Heart left ventricle (tissue), 16 donors: ENCODE measurements at places on chromosomes 11 and 22. TPM values are rescaled to one million over a fixed set of nuclear protein-coding genes. Genes with fewer than 3 reads are reported as not detected.

The CD248 gene
- 6.5 TPM for total RNA-seq

The VPS37C gene
- total RNA-seq: 17.1 TPM

The SLC22A9 gene
- total RNA-seq: not detected

The SCUBE1 gene
- 0.19 TPM for total RNA-seq

The OR52E8 gene
- total RNA-seq: not detected

The OR51E2 gene
- not detected for total RNA-seq

The GGT5 gene
- 6.1 TPM for total RNA-seq

The SLC16A8 gene
- not detected for total RNA-seq

The KBTBD4 gene
- 15.0 TPM for total RNA-seq

The TRPM5 gene
- total RNA-seq: not detected

The ZP1 gene
- total RNA-seq: not detected

The YPEL4 gene
- total RNA-seq: 0.55 TPM

The PDE2A gene
- 24.1 TPM for total RNA-seq

The GP1BB gene
- total RNA-seq: not detected

The OR8A1 gene
- not detected for total RNA-seq

GRCh38 chr11:107076832-107077231, 58.6 kb upstream of the GUCY1A2 start:
- no peaks in the 10 kb centered on the region for H3K36me3 ChIP-seq
- H3K4me3 ChIP-seq: no peak overlapping the region
- DNase-seq: no peak
- no peaks in the 10 kb centered on the region for H3K27me3 ChIP-seq
- H3K27ac ChIP-seq: no peak overlapping the region

- no peaks in the 10 kb centered on the region for H3K27me3 ChIP-seq
- H3K4me1 ChIP-seq: no peaks in the 10 kb centered on the region
- DNase-seq: no peak
- H3K27ac ChIP-seq: no peak overlapping the region
Observed at GRCh38 chr22:19466126-19466716, 12.8 kb downstream of the UFD1 start.

DNA sequence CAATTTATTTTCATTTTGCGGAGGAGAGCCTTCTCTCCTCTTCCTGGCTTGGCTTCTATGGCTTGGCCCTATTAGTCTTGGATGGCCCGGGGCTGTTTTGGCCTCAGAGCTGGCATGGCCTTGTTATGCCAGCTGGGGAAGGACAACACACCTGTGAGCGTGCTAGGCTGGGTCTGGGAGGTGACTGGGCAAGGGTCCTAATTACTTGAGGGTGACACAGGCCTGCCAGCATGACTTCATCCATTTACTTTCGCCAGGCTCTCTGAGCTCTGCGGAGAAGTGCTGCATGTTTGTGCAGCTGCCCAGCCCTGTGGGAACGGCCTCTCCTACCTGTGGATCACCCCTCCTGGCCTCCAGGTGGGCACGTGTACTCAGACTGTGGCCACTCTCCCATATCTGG, 153.6 kb downstream of the SNX19 start:
- H3K27ac ChIP-seq: no peak overlapping the region
- DNase-seq: no peak
- H3K27me3 ChIP-seq: no peaks in the 10 kb centered on the region

- H3K36me3 ChIP-seq: no peaks in the 10 kb centered on the region
- H3K27ac ChIP-seq: no peak overlapping the region
- no peaks in the 10 kb centered on the region for H3K4me1 ChIP-seq
Observed at GRCh38 chr11:90593099-90593498, 370.2 kb upstream of the CHORDC1 start.

GRCh38 chr11:113529606-113530005, 54.4 kb upstream of the DRD2 start:
- peaks cover 5% of the 10 kb centered on the region for H3K27me3 ChIP-seq
- no peak for DNase-seq
- no peak overlapping the region for H3K27ac ChIP-seq

DNA sequence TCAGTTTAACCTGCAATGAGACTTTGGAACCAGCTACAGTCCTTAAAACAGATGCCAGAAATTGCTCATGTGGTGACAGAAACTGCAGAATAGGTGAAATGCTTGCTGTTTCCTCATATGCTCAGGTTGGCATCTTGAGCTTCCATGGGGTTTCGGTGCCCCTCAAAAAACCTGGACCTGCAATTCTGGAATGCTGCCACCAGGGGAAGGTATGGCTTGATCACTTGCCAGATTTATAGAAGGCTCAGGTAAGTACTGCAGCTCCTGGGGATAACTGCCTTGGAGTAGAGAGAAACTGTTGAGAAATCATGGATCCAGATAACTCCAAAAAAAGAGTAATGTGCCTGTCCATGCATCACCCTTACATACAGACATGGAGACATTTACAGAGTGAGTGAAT, 113.0 kb downstream of the CTTN start:
- H3K27ac ChIP-seq: no peak overlapping the region
- no peaks in the 10 kb centered on the region for H3K27me3 ChIP-seq
- H3K4me1 ChIP-seq: no peaks in the 10 kb centered on the region
- DNase-seq: no peak
- no peak overlapping the region for H3K4me3 ChIP-seq

- H3K27me3 ChIP-seq: no peaks in the 10 kb centered on the region
- H3K4me3 ChIP-seq: no peak overlapping the region
- no peak for DNase-seq
- H3K27ac ChIP-seq: no peak overlapping the region
- no peaks in the 10 kb centered on the region for H3K36me3 ChIP-seq
Observed at GRCh38 chr22:49869845-49870712, 16.4 kb downstream of the ZBED4 start.

- H3K4me1 ChIP-seq: peaks cover 78% of the 10 kb centered on the region
- DNase-seq: no peak
- no peaks in the 10 kb centered on the region for H3K27me3 ChIP-seq
- H3K36me3 ChIP-seq: no peaks in the 10 kb centered on the region
- no peak overlapping the region for H3K27ac ChIP-seq
Observed at GRCh38 chr11:11860103-11860979, 18.6 kb downstream of the USP47 start.

DNA sequence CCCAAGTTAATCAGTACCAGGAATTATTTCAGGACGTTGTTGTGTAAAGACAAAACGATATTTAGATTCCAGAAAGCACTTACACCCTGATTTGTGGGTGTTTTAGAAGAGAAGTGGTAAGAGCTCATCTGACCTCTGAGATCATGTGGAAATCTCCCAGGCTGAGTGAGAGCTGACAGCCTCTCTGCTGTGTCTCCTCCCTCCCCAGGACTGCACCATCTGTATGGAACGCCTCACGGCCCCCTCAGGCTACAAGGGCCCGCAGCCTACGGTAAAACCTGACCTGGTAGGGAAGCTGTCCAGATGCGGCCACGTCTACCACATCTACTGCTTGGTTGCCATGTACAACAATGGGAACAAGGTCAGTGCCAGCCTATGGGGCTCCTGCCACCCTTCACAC, 20.0 kb downstream of the DTX4 start:
- H3K36me3 ChIP-seq: peaks cover 9% of the 10 kb centered on the region
- no peak overlapping the region for H3K27ac ChIP-seq
- no peaks in the 10 kb centered on the region for H3K4me1 ChIP-seq

- DNase-seq: no peak
- H3K27ac ChIP-seq: no peak overlapping the region
- H3K36me3 ChIP-seq: no peaks in the 10 kb centered on the region
- no peaks in the 10 kb centered on the region for H3K4me1 ChIP-seq
- H3K4me3 ChIP-seq: no peak overlapping the region
Observed at GRCh38 chr11:124082371-124082770, 32.9 kb upstream of the VWA5A start.

DNA sequence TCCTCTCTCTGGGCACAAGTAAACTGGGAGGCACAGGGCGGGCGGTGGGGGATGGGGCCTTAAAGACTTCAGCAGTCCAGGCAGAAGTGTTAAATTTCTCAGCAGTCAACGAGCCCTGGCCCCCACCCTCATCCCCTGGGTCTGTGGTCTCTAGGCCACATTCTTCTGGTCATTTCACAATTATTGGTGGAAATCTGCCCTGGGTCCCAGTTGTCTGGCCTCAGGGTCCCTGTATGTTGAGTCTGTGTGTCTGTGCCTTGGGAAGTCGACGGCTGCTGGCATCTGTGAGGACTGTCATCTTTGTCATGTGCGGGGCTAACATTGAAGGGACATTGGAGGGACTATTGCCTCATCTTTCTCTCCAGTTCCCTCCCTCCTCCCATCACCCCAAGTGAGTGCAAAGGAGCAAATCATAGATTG, 1.7 kb downstream of the TSPAN18 start:
- peak overlapping the region; percentile 88 for H3K4me3 ChIP-seq
- no peaks in the 10 kb centered on the region for H3K27me3 ChIP-seq
- H3K27ac ChIP-seq: peak overlapping the region; percentile 79
- H3K36me3 ChIP-seq: no peaks in the 10 kb centered on the region

- H3K27me3 ChIP-seq: no peaks in the 10 kb centered on the region
- H3K27ac ChIP-seq: no peak overlapping the region
- no peaks in the 10 kb centered on the region for H3K36me3 ChIP-seq
- DNase-seq: no peak
- H3K4me3 ChIP-seq: no peak overlapping the region
Observed at GRCh38 chr11:104175769-104176168, 11.8 kb upstream of the PDGFD start.

DNA sequence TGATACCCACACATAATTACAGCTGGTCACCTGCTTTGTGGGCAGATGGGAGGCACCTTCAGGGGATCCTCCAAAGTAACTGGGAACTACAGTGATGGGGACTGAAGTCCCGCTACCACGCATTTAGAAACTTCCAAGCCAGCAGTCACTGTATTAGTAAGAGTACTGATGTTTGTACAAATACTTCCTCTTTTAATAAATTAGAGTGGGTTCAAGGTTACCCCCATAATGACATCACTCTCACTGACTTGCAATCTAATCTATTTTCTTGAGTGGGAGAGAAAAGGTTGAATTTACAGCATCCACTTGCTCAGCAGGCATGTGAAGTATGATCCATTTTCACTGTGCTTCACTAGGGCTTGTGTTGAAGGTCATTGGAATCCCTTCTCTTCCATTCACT, 72.1 kb upstream of the TIMP3 start:
- H3K4me3 ChIP-seq: no peak overlapping the region
- no peaks in the 10 kb centered on the region for H3K4me1 ChIP-seq
- no peak for DNase-seq
- H3K27me3 ChIP-seq: no peaks in the 10 kb centered on the region

- no peak overlapping the region for H3K4me3 ChIP-seq
- DNase-seq: no peak
- peaks cover 63% of the 10 kb centered on the region for H3K27me3 ChIP-seq
- peaks cover 8% of the 10 kb centered on the region for H3K4me1 ChIP-seq
- no peak overlapping the region for H3K27ac ChIP-seq
Observed at GRCh38 chr11:20671856-20672546, 2.6 kb downstream of the NELL1 start.

DNA sequence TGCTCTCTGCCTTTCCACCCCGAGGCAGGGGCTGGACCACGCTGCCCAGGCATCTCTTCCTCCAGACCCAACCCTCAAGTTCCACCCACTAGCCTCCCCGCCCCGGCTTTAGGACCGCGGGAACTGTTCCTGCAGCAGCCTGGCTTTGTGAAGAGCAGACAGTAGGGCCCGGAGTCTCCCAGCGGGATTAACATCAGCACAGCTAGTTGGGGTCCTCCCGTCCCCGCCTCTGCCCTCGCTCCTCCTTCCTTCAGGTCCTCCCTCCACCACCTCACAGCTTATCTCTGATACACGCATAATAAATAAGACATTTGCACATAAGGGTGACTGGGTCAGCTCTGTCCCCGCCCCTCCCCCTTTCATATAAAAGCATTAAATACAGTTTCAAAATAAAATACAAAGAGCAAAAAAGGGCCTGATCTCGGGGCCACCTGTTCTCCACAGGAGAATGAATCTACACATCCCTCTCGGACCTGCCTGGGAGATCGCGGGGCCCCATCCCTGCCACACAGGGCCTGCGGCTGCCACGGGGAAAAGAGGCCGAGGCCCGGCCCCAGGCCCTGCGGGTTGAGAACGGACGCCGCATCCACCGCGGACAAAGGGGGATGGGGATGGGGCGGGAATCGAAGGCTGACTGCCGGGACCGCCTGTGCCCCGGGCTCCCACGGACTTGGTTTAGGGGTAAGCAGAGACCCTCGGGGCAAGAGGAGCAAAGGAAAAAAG, 6.5 kb downstream of the ZFTA start:
- H3K27me3 ChIP-seq: no peaks in the 10 kb centered on the region
- peak overlapping the region; percentile 92 for H3K27ac ChIP-seq
- DNase-seq: peak; percentile 44
- peaks cover 18% of the 10 kb centered on the region for H3K4me1 ChIP-seq
- H3K4me3 ChIP-seq: peak overlapping the region; percentile 41
- H3K36me3 ChIP-seq: peaks cover 41% of the 10 kb centered on the region

DNA sequence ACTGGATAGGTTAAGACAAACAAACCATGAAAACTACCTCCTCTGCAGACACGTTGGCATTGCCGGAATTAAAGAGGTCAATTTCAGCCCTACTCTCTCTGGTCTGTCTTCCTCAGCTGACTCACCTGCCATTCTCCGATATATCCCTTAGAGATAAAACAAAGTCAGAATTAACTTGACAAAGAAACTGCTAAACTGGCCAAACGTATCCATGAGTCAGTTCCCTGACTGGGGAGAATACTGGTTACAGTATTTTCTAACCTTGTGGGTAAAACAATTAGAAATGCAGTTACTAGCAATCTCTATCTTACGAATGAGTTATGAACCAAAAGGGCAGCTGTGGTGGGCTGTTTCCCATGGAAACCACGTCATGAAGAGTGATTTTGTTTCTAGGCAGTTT, 96.2 kb downstream of the RDX start:
- H3K36me3 ChIP-seq: no peaks in the 10 kb centered on the region
- H3K4me3 ChIP-seq: no peak overlapping the region
- no peak for DNase-seq
- H3K27ac ChIP-seq: no peak overlapping the region

GRCh38 chr11:13332124-13332523, 54.5 kb downstream of the BMAL1 start:
- no peaks in the 10 kb centered on the region for H3K27me3 ChIP-seq
- H3K4me3 ChIP-seq: no peak overlapping the region
- H3K36me3 ChIP-seq: no peaks in the 10 kb centered on the region
- no peak for DNase-seq
- no peak overlapping the region for H3K27ac ChIP-seq

DNA sequence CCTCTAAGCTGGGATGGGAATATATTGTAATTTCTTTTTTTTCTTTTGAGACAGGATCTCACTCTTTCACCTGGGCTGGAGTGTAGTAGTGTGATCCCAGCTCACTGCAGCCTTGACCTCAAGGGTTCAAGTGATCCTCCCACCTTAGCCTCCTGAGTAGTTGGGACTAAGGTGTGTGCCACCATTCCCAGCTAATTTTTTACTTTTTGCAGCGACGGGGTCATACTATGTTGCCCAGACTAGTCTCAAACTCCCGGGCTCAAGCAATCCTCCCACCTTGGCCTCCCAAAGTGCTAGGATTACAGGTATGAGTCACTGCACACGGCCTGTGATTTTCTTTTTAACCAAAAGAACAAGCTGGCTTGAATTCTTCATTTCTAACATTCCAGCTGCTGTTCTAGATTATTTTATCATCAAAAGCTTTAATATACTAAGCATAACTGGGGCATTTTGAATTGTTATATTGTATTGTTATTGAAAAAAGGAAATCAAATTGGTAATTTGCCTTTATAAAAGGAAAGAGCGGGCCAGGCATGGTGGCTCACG, 26.8 kb upstream of the PPP2R1B start:
- H3K4me1 ChIP-seq: peaks cover 17% of the 10 kb centered on the region
- peaks cover 23% of the 10 kb centered on the region for H3K36me3 ChIP-seq
- H3K27me3 ChIP-seq: no peaks in the 10 kb centered on the region
- no peak for DNase-seq

GRCh38 chr11:46254133-46254491, 23.4 kb upstream of the CREB3L1 start:
- no peak for DNase-seq
- no peaks in the 10 kb centered on the region for H3K36me3 ChIP-seq
- no peaks in the 10 kb centered on the region for H3K4me1 ChIP-seq

- H3K27ac ChIP-seq: peak overlapping the region; percentile 90
- H3K27me3 ChIP-seq: no peaks in the 10 kb centered on the region
- H3K36me3 ChIP-seq: peaks cover 60% of the 10 kb centered on the region
- H3K4me1 ChIP-seq: no peaks in the 10 kb centered on the region
- no peak overlapping the region for H3K4me3 ChIP-seq
- DNase-seq: peak; percentile 74
Observed at GRCh38 chr22:46355369-46355995, 20.0 kb downstream of the TRMU start.
